ENCODE measurements at places on chromosomes 1 and 21. TPM values are rescaled to one million over a fixed set of nuclear protein-coding genes. Genes with fewer than 3 reads are reported as not detected.

Gene HNRNPCL2
- not detected for total RNA-seq

Gene TSSK3
- 2.2 TPM for total RNA-seq

GRCh38 chr1:2136386-2137235 is 58.0 kb downstream of the FAAP20 start:
- no peaks in the 10 kb centered on the region for H3K4me1 ChIP-seq
- no peaks in the 10 kb centered on the region for H3K27me3 ChIP-seq
- DNase-seq: no peak

- H3K4me3 ChIP-seq: no peak overlapping the region
- H3K27ac ChIP-seq: no peak overlapping the region
- H3K4me1 ChIP-seq: peaks cover 25% of the 10 kb centered on the region
- H3K27me3 ChIP-seq: no peaks in the 10 kb centered on the region
- H3K36me3 ChIP-seq: peaks cover 3% of the 10 kb centered on the region
Observed at GRCh38 chr1:173717238-173717637, 2.5 kb downstream of the KLHL20 start.

DNA sequence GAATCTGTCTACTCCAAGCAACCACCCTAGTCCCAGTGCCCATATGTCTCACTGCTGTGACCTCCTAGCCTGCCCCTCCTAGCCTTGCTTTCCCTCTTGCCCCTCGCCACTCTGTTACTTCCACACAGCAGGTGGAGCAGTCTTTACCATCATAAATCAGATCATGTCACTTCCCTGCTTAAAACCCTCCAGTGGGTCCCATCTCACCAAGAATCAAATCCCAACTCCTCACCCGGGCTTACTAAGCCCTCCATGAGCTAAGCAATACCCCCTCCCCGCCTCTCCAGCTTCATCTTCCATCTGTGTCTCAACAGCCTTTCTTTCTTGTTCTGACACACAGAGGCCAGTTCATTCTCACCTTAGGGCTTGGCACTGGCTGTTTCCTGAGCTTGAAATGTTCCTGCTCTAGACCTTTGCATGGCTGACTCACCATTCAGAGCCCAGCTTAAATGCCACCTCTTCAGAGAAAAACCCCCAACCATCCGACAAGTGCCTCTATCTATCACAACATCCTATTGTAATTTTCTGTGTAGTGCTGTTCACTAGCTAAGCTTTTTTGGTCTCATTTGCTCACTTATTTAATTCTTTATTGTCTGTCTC is 22.3 kb downstream of the KNCN start:
- no peak overlapping the region for H3K27ac ChIP-seq
- H3K36me3 ChIP-seq: no peaks in the 10 kb centered on the region
- no peak for DNase-seq
- H3K4me1 ChIP-seq: peaks cover 6% of the 10 kb centered on the region

GRCh38 chr1:155134880-155135414 is 705 bp upstream of the SLC50A1 start:
- peak overlapping the region; percentile 72 for H3K4me3 ChIP-seq
- peak; percentile 95 for DNase-seq
- H3K4me1 ChIP-seq: no peaks in the 10 kb centered on the region
- peak overlapping the region; percentile 98 for H3K27ac ChIP-seq
- no peaks in the 10 kb centered on the region for H3K27me3 ChIP-seq
- peaks cover 19% of the 10 kb centered on the region for H3K36me3 ChIP-seq

GRCh38 chr1:202376247-202376646 is 27.7 kb downstream of the PPP1R12B start:
- peaks cover 11% of the 10 kb centered on the region for H3K4me1 ChIP-seq
- no peak for DNase-seq
- no peak overlapping the region for H3K4me3 ChIP-seq
- H3K36me3 ChIP-seq: no peaks in the 10 kb centered on the region
- no peaks in the 10 kb centered on the region for H3K27me3 ChIP-seq

DNA sequence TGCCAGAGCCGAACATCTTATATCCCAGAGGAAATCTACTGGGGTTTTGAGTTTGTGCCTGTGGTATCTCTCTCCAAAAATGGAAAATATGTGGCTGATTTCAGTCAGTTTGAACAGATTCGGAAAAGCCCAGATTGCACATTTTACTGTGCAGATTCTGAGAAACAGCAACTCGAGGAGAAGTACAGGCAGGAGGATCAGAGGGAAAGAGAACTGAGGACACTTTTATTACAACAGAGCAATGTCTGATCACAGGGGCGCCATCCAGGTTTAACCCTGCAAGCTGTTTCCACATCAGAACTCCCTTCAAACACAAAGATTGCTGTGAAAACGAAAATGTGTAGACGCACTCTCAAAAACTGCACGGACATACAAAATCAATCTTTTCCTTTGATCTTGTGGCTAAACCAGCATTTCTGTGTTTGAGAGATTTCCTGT is 43.4 kb downstream of the KCNJ15 start:
- no peaks in the 10 kb centered on the region for H3K36me3 ChIP-seq
- no peak overlapping the region for H3K27ac ChIP-seq
- no peak for DNase-seq
- no peak overlapping the region for H3K4me3 ChIP-seq
- peaks cover 9% of the 10 kb centered on the region for H3K27me3 ChIP-seq
- peaks cover 12% of the 10 kb centered on the region for H3K4me1 ChIP-seq

GRCh38 chr1:151680391-151680790 is 36.2 kb downstream of the CELF3 start:
- no peak for DNase-seq
- H3K27me3 ChIP-seq: no peaks in the 10 kb centered on the region
- no peaks in the 10 kb centered on the region for H3K4me1 ChIP-seq
- H3K4me3 ChIP-seq: no peak overlapping the region
- H3K36me3 ChIP-seq: no peaks in the 10 kb centered on the region

DNA sequence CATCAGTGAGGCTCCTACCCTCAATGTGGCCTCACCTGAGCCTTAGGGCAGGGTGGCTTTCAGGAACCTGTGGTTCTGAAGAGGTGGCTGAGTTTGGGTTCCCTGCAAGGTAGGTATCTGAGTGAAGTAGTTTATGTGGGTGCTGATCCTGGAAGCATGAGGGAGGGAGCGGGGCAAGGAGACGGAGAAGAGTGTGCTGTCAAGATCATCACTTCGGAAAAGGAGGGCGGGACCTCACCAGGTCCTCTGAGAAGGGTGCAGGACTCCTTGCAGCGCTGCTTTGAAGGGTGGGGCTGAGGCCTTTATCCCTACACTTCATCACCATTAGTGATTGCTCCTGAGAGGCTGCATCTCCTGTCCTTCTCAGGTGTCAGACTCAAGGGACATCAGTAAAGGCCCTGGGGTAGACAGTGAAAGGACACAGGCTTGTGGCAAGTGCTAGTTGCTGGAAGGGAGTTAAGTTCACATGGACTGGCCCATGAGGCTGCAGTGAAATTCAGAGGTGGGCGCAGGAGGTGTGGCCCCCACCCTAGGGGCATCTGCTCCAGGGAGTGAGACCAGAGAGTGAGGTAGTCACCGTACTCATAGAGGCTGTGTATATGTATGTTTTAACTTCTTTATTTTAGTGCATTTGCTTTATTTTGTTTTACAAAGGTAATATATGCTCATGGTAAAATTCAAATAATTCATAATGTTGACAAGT is 57.3 kb upstream of the GALNT2 start:
- no peak overlapping the region for H3K27ac ChIP-seq
- H3K4me3 ChIP-seq: no peak overlapping the region
- no peak for DNase-seq
- no peaks in the 10 kb centered on the region for H3K27me3 ChIP-seq
- H3K4me1 ChIP-seq: peaks cover 10% of the 10 kb centered on the region

DNA sequence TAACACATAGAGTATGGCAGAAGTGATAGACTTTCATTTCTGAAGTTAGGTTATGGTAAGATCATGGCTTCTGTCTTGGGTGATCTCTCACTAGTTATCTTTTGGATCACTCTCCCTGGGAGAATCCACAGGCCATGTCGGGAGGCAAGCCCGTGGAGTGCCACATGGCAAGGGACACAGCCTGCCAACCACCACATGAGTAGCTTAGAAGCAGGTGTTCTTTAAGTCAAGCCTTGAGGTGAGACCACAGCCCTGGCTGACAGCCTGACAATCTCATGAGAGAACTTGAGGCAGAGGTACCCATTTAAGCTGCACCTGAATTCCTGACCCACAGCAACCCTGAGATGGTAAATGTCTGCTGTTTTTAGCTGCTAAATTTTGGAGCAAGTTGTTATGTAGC is 130.4 kb downstream of the KCNN3 start:
- H3K4me1 ChIP-seq: peaks cover 16% of the 10 kb centered on the region
- DNase-seq: no peak
- H3K27me3 ChIP-seq: no peaks in the 10 kb centered on the region
- no peak overlapping the region for H3K4me3 ChIP-seq
- H3K36me3 ChIP-seq: no peaks in the 10 kb centered on the region
- no peak overlapping the region for H3K27ac ChIP-seq

DNA sequence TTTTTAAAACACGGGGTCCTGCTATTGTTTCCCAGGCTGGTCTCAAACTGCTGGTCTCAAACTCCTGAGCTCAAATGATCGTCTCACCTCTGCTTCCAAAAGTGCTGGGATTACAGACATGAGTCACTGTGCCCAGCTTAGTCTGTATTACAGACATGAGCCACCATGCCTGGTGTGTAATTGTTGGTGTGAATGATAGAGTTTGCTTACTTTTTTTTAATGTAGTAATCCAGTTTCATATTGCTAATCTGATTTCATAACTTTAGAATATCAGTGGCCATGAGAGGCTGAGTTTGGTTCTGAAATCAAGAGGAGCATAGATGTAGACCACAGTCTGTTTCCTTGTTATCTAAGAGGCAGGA is 3.4 kb downstream of the EPB41 start:
- no peak overlapping the region for H3K27ac ChIP-seq
- H3K4me1 ChIP-seq: peaks cover 12% of the 10 kb centered on the region
- no peaks in the 10 kb centered on the region for H3K36me3 ChIP-seq
- H3K27me3 ChIP-seq: no peaks in the 10 kb centered on the region
- DNase-seq: no peak

Measured in sigmoid colon (tissue), 7 donors.